ENCODE measurements at places on chromosomes 2 and 18.

- DNase-seq, result no peak
These were observed 702.2 kb upstream of the NRXN1 start for GRCh38 chr2:51734115-51734514.

GRCh38 chr2:200618590-200619021 is 32.8 kb downstream of the AOX1 start:
- no peak for DNase-seq

DNA sequence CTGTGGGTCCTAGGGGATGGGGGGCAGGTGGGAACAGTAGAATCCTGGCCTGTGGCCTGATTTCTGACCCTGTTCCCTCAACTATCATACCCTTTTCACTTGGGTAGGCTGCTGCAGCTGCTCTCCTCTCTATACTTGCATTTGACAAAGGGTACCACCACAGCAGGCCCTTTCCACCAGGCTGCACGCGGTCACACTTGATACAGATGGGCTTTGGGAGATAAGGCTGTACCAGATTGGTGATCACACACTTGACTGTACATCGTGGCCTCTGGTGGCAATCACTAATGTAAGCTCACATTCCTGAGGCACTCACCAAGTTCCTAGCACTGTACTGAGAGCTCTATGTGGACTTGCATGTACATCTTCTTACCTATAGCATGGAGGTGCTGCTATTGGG is 1.6 kb upstream of the RALB start:
- no peak for DNase-seq

DNA sequence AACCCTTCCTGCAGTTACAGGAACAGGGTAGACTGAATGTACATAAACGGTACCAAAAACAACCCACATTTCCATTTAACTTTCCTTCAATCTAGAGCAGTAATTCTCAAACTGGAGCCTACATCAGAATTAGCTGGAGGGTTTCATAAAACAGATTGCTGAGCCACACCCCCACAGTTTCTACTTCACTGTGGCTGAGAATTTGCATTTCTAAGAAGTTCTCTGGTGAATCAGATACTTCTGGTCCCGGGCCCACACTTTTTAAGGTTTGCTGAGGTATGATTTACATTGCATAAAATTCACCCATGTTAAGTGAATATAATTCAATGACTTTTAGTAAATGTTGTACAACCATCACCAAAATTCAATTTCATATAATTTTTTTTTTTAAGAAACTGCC is 113.7 kb downstream of the SRBD1 start:
- DNase-seq, result no peak

GRCh38 chr2:188811522-188811921 is 162.7 kb upstream of the COL3A1 start:
- DNase-seq, result no peak

DNA sequence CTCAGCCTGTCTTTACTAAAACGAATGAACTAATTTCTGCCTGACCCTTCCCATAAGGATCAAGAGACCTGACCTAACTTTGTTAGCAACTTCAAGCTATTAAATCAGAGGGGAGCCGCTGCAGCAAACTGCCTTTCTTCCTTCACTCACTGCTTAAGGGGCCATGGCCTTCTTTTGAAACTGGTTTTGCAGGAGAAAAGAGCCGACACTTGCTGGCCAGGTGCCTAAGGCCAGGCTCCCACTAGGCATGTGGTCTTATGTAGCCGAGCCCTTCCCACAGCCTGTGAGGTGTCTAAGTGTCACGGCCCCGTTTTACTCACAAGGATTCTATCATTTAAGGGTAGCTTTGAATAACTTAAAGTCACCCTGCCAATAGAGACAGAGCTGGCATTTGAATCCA is 130.8 kb downstream of the ZNF236 start:
- DNase-seq, result no peak

DNA sequence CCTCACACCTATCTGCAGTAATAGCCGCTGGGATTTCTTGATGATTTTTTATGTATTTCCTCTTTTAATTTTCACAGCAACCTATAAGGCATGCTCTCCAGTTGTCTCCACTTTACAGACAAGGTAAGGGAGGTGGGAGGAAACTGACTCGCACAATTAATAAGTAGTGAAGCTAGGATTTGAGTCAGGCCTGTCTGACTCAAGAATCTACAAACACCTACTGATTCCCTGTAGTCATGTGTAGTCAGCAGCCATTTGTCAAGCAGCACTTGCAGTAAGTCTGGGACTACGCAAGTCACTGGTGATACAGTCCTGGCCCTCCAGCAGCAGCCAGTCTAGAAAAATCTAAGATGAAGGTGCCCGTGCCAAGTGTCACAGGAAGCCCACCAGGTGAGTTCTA is 193.6 kb upstream of the PKDCC start:
- no peak for DNase-seq

DNA sequence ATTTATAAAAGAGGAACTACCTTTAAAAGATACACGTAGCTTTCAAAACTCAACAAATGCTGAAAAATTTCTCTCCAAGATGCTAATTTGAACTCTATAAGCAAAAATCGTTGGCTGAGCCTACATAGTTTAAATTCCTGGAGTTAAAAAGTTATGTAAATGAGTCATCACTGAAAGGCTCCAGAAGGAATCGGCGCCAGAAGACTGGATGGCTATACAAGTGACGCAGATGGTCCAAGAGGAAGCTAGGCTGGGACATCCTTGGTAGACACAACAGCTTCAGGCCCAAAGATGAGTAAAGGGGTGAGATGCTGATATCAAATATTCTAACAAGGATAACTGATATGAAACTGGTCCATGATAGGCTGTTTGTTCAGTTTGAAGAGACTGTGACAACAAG is 22.8 kb upstream of the DNAH6 start:
- no peak for DNase-seq

GRCh38 chr18:31983020-31983419 is 35.6 kb upstream of the RNF125 start:
- no peak for DNase-seq

DNA sequence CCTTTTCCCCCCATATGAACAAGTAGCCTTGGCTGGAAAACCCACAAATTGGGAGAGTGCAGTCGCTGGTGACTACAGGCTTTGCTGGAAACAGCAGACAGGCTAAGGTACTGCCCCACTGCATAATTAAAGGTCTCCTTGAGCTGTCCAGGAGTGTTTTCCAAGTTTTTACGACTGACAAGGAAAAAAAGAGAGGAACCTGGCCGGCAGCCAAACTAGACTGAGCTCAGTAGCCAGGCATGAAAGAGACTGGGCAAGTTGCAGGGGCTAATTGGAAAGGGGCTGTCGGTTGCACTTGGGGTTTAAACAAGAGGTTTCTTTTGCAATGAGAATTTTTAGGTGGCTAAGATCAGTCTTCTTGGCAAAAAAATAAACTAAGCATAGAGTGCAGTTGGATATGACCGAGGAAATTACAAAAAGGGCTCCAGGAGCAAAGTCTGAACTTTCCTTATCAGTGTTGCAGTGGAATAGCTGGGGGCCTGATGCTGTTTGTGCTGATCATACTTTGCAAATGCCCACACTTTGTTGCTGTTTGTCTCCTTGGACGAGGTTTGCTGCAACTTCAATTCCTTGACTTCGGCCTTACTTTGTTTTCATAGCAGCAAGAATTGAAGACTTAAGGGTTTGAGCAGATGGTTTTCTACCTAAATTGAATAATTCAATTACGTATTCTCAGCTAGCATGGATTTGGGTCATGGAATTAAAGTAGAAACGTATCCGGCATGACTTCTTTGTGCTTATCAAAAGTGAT is 2.1 kb downstream of the GULP1 start:
- no peak for DNase-seq

- no peak for DNase-seq
These were observed 28.3 kb downstream of the CYRIA start for GRCh38 chr2:16637304-16637703.

DNA sequence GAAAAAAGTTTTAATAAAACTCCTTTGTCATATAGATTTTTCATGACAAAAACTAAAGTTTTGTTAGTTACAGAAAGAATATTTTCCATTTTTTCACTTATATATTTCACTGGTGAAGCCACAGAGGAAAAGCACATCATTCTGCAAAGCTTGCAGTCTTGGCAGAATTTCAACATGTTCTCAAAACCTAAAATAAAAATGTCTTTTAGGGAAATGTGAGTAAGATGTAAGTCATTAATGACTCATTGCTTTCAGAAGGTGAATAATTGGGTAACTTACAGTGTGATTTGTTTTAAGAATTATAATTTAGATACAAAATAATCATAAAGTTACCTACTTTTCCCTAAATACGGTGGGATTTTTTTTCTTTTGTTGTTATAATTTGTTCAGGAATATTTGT is 43.4 kb upstream of the TNFRSF11A start:
- no peak for DNase-seq

- no peak for DNase-seq
These were observed 200.0 kb downstream of the GBX2 start for GRCh38 chr2:235968155-235968554.

DNA sequence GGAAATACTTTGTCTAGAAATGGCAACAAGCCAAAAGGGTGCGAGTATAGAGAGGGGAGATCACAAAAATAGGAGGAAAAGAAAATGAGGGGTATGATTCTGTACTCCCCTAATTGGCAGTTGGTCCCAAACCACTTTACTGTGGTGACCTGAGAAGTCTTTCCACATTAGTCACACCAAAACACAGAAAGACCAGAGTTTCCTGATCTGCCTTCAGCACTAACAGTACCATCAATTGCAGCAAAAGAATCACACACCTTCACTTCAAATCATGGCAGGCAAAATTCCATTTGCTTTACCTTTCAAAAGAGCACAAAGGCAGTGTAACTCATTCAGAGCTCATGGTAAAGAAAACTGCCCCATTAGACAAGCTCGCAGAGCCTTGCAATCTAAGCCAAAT is 86.8 kb downstream of the ALK start:
- DNase-seq, result no peak

GRCh38 chr2:167581961-167582574 is 665.3 kb downstream of the STK39 start:
- DNase-seq, result no peak

DNA sequence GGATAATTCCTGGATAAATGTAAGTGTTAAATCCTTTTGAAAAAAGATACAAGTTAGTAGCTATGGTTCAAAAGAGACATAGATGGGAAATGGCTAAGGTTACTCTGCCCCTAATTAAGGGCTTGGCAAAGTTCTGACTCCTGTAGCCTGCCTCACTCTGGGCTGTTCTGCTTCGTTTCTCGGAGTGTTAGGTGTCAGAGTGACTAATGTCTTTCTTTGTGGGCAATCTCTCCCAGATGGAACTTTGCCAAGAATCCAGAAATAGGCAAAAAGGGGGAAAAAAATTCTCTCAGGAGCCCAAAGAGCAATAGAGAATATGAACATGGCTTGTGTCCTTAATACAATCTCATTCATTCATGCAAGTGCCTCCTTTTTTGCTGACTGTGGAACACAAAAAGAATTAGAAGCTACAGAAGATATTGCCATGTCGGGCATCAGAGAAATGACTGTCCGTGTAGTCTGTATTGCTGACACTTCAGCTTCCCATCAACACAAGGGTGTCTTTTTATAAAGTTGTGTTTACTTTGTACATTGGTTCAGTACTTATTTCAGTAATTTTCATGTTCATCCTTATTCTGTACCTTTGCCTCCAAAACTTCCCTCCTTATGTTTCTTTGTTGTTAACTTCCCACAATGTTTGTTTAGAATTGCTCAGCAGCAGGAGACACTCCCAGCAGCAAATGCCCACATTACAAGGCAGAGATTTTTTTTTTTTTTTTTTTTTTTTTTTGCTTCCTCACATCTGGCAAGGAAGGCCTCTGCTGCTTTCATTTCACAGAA is 134.0 kb downstream of the FTCDNL1 start:
- DNase-seq, result no peak

GRCh38 chr2:238170386-238171071 is 11.8 kb downstream of the ERFE start:
- no peak for DNase-seq

- DNase-seq, result no peak
These were observed 143.1 kb downstream of the FAM161A start for GRCh38 chr2:61710711-61711110.

DNA sequence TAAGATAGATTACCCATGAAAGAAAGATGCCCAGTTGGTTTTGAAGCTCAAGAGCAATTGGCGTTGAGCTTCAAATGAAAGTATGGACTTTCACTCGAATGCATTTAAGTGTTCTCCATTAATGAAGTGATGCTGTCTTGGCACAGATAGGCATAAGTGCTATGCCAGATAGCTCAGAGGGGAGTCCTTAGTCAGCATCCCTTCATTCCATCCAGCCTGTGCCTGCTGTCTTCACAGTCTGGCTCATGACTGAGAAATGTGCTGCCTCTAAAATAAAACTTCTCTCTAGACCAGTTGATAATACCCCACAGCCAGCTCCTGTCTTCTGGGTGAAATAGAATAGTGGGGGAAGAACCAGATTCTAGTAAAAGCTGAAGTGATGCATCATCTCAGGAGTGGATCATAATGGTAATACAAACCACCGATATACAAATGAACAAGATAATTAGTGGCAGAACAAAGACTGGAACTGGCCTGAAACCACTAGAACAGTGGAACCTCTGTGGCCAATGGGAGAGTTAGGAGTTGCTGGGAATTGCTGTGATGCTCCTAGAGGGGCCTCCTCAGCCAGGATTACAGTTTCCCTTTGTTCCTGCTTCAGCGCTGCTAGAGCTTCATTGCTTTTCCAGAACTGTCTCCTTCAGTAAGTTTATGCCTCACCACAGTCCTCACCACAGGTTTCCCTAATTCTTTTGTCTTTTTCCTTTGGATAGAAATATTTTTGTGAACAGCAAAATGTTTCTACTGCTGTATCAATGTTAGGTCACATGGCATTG is 359.3 kb downstream of the KIAA1328 start:
- DNase-seq, result no peak

- DNase-seq, result no peak
These were observed 175.1 kb upstream of the PIEZO2 start for GRCh38 chr18:11324510-11324909.

- DNase-seq, result no peak
These were observed 211.5 kb upstream of the RAB6C start for GRCh38 chr2:129768036-129768386.

DNA sequence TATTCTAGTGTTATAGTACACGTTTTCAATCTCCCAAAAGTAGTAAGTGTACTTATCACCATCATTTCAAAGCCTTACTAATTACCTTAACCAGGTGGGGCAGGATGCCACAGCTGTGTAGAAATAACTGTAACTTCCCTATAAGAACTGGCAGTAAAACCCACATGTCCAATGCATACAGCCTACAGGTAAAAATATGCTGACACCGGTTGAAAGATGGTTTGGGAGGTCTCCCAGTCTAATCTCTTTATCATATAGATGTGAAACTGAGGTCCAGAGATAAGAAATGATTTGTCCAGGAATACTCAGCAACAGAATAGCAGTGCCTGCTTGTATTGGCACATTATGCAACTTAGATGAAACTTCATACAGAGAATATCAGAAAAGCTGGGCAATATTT is 322.9 kb downstream of the BCL11A start:
- DNase-seq, result no peak

GRCh38 chr2:3001615-3002560 is 375.7 kb downstream of the EIPR1 start:
- DNase-seq, result no peak

DNA sequence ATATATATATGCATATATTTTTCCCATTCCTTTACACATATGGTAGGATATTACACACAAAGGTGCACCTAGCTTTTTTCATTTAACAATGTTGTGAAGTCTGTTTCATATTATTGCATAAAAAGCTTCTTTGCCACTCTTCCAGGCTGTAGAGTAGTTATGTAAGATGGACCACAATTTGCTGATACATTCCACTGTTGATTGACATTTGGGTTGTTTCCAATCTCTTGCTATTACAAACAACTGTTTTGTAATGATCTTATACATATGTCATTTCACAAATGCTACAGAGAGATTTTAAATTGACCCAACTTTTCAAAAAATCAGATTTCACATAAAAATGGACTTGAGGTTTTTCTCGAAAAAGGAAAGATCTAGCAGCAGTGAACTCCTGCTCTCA is 301.4 kb downstream of the CDCA7 start:
- DNase-seq, result no peak
